Astrocyte of the hippocampus (primary cell): ENCODE measurements at places on chromosomes 13 and 19.

DNA sequence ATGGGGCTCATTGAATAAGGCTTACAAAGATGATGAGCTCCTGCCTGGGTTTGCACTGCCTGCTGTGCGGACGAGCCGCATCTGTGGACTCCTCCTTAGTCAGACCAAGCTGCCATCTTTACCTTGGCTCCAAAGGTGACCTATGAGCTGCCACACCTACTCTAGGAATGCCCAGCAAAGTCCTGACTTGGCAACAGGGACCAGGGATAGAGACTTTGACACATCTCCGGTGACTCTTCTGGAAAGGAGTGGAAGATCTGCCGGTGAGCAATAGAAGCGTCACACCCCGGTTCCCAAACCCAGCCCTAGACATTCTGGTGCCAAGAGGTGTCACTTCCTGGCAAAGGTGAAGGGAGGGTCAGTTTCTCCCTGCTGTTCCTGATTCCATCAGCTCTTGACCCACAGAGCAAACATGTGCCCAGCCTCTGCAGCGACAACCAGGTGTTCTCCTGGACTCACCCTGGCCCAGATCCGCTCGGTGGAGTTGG is 50.2 kb upstream of the GTF3A start:
- DNase-seq, result no peak

GRCh38 chr19:31334849-31335624 is 14.2 kb downstream of the TSHZ3 start:
- DNase-seq, result no peak

DNA sequence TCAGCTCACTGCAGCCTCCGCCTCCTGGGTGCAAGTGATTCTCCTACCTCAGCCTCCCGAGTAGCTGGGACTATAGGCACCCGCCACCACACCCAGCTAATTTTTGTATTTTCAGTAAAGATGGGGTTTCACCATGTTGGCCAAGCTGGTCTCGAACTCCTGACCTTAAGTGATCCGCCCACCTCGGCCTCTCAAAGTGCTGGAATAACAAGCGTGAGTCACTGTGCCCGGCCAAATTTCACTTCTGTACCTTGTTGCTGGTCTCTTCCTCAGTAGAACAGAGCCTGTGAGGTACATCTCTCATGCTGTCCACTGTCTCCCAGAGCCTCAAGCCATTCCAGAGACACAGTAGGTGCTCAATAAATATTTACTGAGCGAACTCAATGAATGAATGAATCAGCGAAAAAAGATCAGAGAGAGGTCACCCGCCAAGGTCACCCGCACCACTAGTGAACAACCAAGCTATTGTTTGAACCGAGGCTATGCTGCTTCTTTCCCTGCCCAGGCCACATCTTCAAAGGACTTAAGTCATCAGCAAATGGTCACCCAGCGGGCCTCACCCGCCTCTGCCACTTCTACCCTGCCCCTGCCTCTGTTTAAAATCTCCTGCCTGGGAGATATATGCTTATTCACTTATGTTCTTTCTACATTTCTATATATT is 9.3 kb downstream of the TMEM143 start:
- DNase-seq, result peak; percentile 35

DNA sequence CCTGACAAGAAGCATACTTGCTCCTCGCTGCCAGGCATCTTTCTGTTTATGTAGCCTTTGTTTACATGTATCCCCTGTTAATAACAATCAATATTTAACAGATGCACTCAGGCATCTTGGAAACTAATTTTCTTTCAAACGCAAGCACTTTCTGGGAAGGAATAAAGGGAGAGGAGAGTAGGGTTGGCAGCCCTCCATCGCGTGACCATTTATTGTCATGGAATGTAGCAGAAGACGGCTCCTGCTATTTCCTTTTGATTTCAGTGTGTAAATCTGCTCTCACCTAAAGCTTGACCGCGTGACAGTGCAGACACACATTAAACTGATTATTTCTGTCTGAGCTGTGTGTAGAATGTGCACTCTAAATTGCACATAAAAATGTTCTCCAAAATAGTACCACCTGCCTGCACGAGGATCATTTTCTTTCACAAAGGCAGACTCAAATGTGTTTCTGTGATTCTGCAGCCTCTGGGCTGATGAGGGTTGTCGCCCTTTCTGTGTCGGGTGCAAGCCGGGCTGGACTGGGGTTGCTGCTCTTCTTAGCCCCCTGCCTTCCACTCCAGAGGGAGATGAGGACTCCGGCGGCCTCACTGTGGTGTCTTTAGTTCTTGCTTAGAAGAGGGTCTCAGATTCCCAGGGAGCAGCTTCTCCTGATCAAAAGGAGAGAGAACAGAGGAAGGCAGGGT is 223.5 kb upstream of the MAB21L1 start:
- DNase-seq, result peak; percentile 72

DNA sequence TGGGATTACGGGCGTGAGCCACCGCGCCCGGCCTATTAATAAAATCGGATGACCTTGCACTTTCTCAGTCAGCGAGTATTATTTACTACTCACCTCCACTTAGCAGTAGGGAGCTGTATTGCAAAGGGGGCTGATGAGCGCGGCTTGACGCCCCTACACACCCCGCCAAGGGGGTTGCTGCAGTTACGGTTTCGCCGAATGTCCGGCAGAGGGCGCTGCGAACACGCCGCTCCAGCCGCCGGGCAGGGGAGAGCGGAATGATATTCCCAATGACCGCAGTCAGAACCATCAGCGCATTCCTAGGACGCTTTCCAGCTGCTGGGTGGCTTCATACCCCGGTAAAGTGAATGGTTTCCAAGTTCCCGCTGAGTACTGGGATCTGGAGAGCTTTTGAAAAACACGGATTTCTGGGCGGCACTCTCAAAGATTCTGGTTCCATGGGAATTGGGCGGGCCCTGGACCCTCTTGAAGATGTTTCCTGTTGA is 30.0 kb upstream of the TPT1 start:
- DNase-seq, result peak; percentile 95

GRCh38 chr19:3653865-3654513 is 27.4 kb upstream of the CACTIN start:
- DNase-seq, result no peak

GRCh38 chr19:45118106-45118505 is 25.1 kb downstream of the PPP1R37 start:
- no peak for DNase-seq

DNA sequence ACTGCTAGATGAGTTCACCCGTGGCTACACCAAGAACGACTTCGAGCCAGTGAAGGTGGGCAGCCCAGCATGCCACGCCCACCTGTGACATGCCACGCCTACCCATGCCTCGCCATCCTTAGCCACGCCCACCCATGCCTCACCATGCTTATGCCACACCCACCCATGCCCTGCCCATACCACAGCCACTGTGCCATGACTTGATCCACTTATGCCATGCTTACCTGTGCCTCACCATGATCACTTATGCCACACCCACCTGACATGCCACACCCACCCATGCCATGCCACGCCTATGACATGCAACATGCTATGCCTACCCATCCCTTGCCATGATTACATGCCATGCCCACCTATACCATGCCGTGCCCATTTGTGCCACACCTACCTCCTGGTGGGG is 12.9 kb upstream of the USE1 start:
- DNase-seq, result no peak

- DNase-seq, result peak; percentile 49
Measured at GRCh38 chr13:34816245-34816884, 125.7 kb upstream of the NBEA start.

GRCh38 chr13:48486362-48486761 is 46.5 kb downstream of the RCBTB2 start:
- no peak for DNase-seq

DNA sequence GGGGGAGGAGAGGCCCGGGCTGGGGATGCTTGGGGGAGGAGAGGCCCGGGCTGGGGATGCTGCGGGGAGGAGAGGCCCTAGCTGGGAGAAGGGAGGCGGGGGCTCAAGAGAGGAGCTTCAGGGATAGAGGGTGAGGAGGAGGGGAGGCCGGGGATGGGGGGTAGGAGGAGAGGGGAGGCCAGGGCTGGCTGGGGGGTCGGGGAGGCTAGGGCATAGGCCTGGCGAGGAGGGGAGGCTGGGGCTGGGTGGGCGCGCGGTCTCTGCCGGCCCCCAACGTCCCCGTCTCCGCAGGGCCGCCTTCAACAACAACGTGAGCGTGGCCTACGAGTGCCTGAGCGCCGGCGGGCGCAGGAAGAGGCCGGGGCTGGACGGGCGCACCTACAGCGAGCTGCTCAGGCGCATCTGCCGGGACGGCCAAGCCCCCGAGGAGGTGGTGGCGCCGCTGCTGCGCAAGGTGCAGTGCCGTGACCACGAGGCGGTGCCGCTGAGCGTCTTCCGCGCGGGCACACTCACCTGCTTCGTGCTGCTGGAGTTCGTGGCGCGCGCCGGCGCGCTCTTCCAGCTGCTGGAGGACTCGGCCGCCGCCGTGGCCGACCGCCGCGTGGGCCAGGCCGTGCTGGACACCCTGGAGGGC is 11.4 kb downstream of the TPGS1 start:
- DNase-seq, result no peak

DNA sequence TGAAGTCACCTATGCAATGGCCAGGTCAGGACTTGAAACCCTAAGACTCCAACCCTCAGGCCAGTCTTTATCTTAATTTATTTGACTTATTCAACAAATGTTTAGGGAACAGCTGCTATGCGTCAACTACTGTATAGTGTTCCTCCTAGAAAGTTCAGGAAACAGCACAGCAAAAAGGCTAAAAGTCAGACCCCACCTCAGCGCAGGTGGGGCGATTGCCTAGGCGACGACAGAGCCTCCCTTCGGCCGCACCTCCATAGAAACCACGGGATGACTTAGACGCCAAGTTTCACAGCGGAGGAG is 502 bp downstream of the VRK3 start:
- peak; percentile 63 for DNase-seq

DNA sequence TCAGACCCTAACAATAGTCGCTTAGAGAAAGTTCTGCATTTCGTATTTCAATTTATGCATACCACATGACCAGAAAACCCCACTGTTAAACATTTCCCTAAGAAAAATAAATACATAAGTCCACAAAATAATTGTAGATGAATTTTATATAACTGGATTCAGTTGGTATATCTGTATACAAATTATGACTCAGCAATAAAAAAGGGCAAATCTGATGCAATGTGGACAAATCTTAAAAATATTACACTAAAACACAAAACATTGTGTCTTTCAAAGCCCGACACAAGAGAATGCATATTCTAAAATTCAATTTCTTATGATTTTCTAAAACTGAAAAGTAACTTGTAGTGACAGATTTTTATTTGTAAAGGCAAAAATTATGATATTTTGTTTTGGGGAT is 1005.0 kb downstream of the EFNB2 start:
- DNase-seq, result no peak

- DNase-seq, result no peak
Measured at GRCh38 chr19:10797541-10798256, 38.3 kb downstream of the TMED1 start.

- no peak for DNase-seq
Measured at GRCh38 chr19:50536662-50537305, 23.1 kb upstream of the ASPDH start.
